MG63 (cell line): ENCODE measurements at places on chromosomes 13 and 19. TPM values are rescaled to one million over a fixed set of nuclear protein-coding genes. Genes with fewer than 3 reads are reported as not detected.
A peak's percentile ranks its signal among the peaks of the same experiment; 100 is the strongest.

GRCh38 chr19:18469069-18469846, 31.3 kb upstream of the ISYNA1 start:
- DNase-seq, result peak; percentile 46

DNA sequence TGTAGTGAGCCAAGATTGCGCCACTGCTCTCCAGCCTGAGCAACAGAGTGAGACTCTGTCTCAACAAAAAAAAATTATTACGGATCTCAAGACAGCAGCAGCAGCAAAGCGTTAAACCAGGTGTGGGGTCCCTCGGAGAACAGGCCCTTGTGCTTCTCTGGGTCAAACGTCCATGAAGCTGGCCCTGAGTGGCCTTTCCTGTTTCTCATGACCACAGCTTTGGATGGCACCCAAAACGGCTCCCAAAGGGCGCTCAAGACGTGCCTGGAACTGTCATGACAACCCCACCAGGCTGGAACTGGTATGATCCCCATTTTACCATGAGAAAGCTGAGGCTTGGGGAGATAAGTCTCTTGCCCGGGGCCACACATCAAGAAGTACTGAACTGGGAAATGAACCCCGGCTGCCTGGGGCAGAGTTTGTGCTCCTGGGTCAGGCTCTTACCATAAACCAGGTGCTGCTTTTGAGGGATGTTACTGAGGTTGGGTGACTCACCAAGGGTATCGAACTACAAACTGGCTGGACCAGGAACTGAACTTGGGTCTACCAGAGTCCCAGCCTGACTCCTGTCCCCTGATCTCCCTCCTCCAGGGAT, 11.6 kb upstream of the SAMD1 start:
- DNase-seq, result no peak

DNA sequence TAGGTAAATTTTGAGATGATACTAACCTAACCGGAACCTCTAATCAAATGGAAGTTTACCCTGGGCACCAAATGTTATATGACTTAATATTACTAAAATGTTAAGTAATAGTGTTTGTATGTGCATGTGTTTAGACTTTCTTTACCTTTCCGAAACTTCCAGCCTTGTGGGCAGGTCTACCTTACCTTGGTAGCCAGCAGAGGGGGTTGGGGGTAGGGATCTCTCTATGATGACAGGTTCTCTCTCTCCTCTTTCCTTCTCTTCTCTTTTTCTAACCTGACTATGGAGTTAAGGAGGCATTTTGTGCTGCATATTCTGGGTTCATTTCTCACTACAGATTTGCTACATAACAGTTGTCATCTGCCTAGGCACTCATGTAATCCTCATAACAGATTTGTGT, 6.8 kb upstream of the FRY start:
- DNase-seq, result no peak

DNA sequence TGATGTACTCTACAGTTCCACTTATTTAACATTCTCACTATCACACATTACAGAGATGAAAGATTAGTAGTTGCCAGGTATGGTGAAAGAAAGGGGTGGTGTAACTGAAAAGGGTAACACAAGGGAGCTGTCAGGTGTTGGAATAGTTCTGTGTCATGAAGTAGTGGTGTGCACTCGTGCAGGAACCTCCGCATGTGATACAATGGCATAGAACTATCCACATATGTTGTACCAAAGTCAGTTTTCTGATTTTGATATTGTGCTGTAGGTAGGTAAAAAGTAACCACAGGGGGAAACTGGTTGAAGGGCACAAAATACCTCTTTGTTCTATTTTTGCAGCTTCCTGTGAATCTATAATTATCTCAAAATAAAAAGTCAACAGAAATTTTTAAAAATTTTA, 24.4 kb upstream of the RPL21 start:
- DNase-seq, result no peak

DNA sequence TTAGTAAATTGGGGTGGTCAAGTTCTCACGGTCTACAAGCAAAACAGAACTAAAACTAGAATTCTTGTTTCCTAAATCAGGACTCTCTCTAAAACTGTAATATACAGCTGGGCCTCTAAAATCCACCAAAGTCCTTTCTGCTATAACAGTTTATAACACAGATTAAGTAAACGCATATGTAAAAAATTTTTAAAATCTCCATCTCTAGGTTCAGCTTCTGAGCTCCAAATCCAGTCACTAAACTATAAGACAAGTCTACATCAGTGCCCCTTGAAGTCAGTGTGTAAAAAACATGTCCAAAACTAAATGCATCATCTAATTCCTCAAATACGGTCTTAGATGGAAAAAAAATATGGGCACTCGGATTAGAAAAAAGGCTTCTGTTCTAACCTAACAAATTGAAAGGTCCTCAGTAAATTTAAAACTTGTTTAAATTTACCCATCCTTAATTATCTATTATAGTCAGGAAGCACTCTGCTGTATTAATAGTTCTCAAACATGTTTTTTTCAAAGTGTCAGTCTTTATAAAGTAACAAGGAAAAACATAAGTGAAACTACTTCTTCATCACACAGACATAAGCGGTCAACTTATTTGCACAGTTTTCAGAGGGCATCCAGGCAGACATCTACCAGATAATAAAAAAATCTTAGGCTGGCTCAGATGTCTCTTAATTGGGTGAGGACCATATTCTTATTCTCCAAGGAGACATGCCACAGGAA, 33.6 kb downstream of the ELF1 start:
- DNase-seq, result no peak

- no peak for DNase-seq
Measured at GRCh38 chr13:21246761-21247452, 70.4 kb downstream of the MRPL57 start.

GRCh38 chr19:10379880-10380312, 476 bp downstream of the TYK2 start:
- DNase-seq, result no peak

DNA sequence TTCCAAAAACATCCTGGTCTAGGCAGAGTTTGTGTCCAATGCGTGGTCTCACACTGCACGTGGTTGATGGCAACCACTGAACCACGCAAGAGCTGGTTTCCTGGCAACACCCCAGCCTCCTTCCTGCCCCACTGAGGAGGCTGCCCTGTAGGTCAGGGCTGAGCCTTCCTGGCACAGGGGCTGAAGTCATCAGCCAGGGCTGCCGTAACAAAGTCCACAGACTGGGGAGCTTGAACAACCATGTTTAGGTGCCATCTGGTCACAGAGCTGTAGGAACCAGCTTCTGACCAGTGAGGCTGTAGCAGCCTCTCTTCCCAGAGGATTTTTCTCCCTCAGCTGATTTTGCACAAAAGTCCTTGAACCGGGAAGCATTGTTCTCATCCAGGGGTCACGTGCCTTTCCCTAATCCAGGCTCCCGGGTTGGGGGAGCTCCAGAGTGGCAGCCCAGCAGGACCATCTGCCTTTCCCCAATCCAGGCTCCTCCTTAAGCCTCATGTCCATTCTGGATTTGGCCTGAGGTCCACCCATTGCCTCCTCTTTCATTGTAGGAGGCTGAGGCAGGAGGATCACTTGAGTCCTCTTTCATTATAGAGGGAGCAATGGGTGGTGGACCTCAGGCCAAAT, 53.9 kb downstream of the CHST8 start:
- no peak for DNase-seq

DNA sequence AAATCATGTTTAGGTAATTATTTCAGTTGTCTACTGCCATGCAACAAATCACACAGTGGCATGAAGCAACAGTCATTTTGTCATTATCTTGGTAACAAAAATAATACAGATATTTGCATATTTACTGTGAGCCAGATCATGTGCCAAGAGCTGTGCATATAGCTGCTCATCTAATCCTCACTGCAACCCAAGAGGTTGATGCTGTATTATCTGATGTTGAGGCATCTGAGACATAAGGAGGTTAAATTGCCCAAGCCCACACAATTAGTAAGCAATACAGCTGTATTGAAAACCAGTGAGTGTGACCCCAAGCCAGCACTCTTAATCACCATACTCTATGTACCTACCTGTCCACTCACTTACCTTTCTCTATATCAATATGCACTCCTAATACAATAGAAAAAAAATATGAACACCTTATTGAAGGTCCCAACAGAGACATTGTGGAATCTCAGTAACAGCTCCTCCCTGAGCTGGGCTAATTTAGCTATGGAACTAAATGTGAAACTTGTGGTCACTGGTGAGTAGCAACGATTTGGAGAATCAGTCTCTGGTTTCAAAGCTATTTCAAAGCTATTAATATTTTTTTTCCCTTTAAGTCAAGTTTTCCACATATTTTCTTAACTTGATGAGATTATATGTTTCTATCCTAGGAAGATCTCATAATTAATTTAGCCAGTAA, 185.2 kb downstream of the KLF12 start:
- no peak for DNase-seq

- no peak for DNase-seq
Measured at GRCh38 chr19:47679922-47680857, 33.0 kb upstream of the EHD2 start.

DNA sequence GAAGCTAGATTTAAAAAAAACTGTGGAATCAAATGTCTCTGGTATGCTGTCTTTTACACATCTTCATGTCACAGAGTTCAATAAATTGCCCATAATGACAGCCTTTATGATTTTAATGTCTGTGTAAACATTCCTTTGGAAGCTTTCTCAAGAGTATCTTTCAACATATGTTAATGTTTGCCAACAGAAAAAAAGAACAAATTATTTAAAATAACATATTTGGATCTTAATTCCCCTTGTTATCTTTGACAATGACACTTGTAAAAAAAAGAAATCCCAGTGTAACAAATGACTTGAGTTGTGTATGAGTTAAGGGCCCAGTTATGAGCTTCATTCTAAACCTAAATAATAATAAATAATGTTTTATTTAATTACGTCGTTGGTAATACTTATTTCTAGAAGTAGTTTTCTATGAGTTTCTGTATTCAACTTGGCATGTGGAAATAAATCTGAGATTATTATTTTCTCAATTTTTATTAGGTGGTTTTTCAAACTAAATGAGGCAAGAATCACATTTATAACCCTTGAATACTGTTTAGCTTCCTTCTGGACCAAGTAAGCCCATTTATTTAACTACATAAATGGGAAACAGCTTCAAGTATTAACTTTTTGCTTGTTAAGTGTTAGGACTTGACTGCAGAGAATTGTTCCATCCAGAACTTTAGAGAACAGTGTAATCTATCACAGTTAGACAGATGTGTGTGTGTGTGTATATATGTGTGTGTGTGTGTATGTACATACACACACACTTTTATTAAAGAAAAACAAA, 182.1 kb downstream of the POSTN start:
- no peak for DNase-seq

DNA sequence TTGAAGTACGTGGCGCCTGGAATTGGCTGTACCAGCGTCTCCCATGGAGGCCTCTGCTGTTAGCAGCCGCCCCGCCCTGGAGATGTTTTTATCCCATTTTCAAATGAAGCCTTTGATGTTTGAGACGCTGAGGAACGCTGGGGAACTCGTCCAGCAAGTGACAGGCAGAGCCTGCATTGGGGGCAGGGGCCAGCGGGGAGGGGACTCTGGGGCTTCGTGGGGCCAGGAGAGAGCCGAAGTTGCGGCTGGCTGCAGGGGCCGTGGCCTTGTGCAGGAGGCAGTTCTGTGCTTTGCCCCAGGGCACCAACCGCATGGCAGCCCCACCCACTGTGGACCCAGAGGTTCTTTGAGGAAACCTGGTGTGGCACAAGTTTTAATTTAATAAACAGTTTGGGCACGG, 13.5 kb downstream of the SPPL2B start:
- DNase-seq, result no peak

GRCh38 chr13:109647053-109647452, 139.3 kb downstream of the IRS2 start:
- DNase-seq, result no peak

GRCh38 chr19:33644284-33644836, 22.6 kb downstream of the CHST8 start:
- no peak for DNase-seq

- peak; percentile 57 for DNase-seq
Measured at GRCh38 chr13:42524487-42525034, 49.4 kb upstream of the TNFSF11 start.

GRCh38 chr13:39347926-39348901, 254.8 kb downstream of the LHFPL6 start:
- DNase-seq, result no peak

- DNase-seq, result no peak
Measured at GRCh38 chr13:36998624-36999041, 507 bp downstream of the ALG5 start.

DNA sequence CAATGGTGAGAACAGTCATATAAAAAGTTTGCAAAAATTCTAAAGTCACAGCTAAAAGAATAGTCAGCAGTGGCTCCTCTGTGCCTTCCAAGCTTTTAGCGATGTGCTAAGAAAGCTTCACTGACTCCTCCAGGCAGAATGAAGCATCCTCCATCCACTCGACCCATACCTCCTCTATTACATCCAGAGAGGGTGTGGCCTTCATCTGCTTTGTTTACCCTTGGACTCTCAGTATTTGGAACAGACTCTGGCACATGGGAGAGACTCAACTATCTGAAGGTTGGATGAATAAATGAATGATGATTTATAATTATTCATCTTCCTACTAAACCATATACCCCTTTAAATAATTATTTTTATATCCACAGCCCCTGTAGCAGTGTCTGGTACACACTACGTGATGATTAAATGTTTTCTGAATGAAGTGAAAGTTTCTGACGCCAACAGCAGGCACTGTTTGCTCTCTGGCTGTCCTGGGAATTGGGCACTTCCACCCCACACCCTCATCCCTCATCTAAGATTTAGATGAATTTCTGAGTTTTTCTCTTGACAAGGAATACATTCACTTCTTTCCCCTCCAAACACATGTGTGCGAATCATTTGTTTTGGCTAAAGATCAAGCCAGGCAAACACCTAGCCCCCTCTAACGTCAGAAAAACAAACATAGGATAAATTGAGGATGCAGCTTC, 93.9 kb downstream of the NUFIP1 start:
- DNase-seq, result no peak

GRCh38 chr13:95360464-95361097, 59.3 kb upstream of the ABCC4 start:
- peak; percentile 38 for DNase-seq

DNA sequence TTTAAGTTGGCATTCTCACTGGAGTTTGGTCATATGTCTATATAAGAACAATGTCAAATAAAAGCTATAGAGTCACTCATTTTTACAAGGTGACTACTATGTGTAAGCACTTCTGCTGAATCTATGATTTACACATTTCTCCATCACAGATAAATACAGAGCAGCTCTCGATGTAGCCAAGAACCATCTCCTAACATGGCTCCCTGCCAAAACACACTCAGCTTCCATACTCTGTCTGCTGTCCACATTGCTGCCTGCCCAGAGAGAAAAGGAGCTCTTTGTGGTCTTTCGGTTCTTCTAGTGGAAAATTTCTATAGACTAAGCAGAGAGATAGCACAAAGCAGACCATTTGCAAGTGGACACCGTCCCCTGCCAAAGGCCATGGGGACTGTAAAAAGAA, 190.9 kb upstream of the KLF12 start:
- peak; percentile 66 for DNase-seq

Gene GJB2
- total RNA-seq, result 0.13 TPM in 1 of 2 replicates, not detected in the other

Gene TLE6
- not detected in 2 replicates for total RNA-seq

Gene MCF2L
- total RNA-seq, result 5.8 TPM in 1 of 2 replicates, not detected in the other

Gene USF2
- total RNA-seq, result 73.5 and 85.5 TPM in 2 replicates

Gene TMPRSS9
- not detected in 2 replicates for total RNA-seq

Gene EXOSC5
- 64.6 and 95.3 TPM in 2 replicates for total RNA-seq

Gene IZUMO2
- not detected in 2 replicates for total RNA-seq

Gene SHC2
- not detected in 2 replicates for total RNA-seq
